Adrenal gland (tissue), 19 donors: ENCODE measurements at places on chromosomes 7 and 10. TPM values are rescaled to one million over a fixed set of nuclear protein-coding genes. Genes with fewer than 3 reads are reported as not detected.

GRCh38 chr7:142563470-142563869 lies 185.8 kb upstream of the PRSS1 start:
- H3K27ac ChIP-seq, result no peak overlapping the region
- no peaks in the 10 kb centered on the region for H3K27me3 ChIP-seq
- DNase-seq, result no peak
- H3K4me3 ChIP-seq, result no peak overlapping the region
- no peaks in the 10 kb centered on the region for H3K36me3 ChIP-seq

GRCh38 chr10:68594405-68594804 lies 34.3 kb downstream of the TET1 start:
- no peaks in the 10 kb centered on the region for H3K27me3 ChIP-seq
- no peak for DNase-seq
- no peak overlapping the region for H3K27ac ChIP-seq
- peaks cover 3% of the 10 kb centered on the region for H3K4me1 ChIP-seq
- H3K36me3 ChIP-seq, result no peaks in the 10 kb centered on the region
- H3K4me3 ChIP-seq, result no peak overlapping the region

SPDYE9 gene
- not detected for total RNA-seq

PRSS1 gene
- not detected for total RNA-seq

DNA sequence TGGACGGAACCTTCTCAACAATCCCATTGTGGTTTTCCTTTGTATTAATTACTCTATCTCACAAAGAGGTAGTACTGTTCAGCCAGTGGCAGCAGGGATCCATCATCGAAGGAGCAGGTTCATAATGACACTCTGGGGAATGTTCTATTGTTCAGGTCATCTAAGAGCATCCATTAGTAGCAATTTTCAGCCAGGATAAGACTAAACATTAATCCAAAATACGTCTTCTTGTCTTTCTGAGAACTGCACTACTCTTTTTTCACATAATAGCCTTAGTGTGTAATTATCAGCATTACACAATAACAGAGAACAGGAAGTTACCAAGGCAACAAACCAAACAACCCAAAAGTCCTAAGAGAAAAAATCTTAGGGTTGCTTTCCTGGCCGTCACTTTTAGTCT lies 259.5 kb upstream of the VWC2 start:
- DNase-seq, result no peak
- no peak overlapping the region for H3K4me3 ChIP-seq
- no peaks in the 10 kb centered on the region for H3K36me3 ChIP-seq
- no peak overlapping the region for H3K27ac ChIP-seq
- H3K4me1 ChIP-seq, result no peaks in the 10 kb centered on the region

DNA sequence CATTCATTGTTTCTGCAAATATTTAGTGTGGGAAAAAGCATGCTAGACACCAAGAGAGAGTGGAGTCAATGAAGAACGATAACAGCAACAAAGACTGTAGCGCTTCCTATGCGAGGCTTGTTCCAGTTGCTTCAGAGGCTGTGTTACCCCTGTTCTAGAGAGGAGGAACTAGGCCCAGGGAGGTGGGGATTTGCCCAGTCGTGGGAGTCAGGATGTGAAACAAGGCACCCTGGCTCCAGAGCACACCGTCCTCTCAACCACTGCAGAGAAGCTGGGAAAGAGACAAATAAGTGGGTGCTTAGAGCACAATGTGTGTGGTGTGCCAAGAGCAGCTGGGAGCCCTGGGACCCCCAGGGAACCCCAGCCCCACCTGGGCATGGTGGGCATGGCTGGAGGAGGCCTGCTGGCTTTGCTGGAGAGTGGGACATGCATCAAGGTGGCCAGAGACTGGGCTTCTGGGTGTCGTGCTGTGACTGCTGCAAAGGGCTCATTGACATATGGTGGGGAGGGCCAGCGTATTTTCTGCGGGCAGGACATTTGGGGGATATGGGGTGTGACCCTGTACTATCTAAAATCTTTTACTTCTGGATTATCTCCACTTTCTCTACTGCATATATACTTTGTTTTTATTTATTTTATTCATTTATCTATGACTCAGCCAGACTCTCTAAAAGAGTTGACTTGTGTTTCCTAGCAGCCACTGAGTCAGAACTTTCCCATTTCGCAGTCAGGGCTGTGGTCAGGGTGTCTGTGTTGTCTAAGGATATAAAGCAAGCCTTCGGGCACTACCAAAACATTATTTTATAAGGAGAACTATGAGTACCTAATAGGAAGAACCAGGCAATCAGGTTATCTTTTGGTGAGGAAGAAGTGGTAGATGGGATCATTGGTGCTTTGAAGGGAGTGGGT lies 95.4 kb downstream of the TCF7L2 start:
- H3K4me1 ChIP-seq, result peaks cover 9% of the 10 kb centered on the region
- no peaks in the 10 kb centered on the region for H3K36me3 ChIP-seq
- H3K4me3 ChIP-seq, result no peak overlapping the region
- no peaks in the 10 kb centered on the region for H3K27me3 ChIP-seq

DNA sequence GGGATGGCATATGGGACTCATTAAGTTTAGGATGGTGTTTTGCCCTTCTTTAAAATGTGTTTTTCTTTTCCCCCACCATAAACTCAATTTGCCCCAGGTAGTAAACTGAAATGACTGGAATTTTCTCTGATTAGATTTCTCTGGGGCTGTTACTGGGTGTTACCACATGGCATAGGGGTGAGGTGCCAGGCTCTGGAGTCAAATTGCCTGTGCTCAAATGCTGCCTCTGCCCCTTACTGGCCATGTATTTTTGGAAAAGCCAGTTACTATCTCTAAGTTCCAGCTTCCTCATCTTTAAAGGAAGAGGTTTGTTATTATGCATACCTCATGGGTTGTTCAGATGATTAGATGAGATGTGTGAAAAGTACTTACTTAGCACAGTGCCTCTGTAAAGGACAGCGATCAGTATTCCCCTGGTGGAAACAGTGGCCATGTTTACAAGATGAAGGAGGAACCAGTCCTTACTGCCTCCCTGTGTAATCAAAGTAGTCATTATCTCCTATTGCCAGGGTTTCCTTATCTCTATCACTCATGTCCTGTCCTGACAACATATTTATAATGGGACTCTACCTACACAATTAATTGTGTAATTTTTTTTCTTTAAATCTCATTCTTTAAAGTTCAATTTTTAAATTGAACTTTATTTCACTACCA lies 352.0 kb downstream of the KCNMA1 start:
- no peaks in the 10 kb centered on the region for H3K36me3 ChIP-seq
- H3K27me3 ChIP-seq, result no peaks in the 10 kb centered on the region
- DNase-seq, result no peak
- H3K4me3 ChIP-seq, result no peak overlapping the region
- no peaks in the 10 kb centered on the region for H3K4me1 ChIP-seq

DNA sequence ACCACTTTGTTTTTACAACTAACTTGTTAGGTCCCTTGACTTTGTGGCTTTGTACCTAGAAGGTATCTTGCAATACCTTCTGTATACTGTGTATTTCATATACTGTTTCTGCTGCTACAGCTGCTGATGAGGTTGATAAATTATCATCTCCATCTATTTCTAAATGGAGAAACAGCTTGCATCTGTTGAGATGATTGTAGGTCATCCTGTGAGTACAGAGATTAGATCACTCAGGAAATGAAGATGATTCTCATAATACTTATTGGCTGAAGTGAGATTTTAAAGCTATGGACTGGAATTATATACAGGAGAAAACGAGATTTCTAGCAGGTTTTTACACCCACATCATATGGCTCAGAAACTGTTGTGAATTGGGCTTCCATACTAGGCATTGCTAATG lies 280.5 kb downstream of the KCND2 start:
- no peak overlapping the region for H3K4me3 ChIP-seq
- DNase-seq, result no peak
- no peaks in the 10 kb centered on the region for H3K36me3 ChIP-seq
- H3K4me1 ChIP-seq, result no peaks in the 10 kb centered on the region

MCM10 gene
- total RNA-seq, result 0.63 TPM

GRCh38 chr7:128103498-128104107 lies 72.4 kb upstream of the LRRC4 start:
- H3K4me1 ChIP-seq, result peaks cover 13% of the 10 kb centered on the region
- H3K4me3 ChIP-seq, result no peak overlapping the region
- peak; percentile 53 for DNase-seq
- H3K27me3 ChIP-seq, result peaks cover 3% of the 10 kb centered on the region

GRCh38 chr7:67571026-67571545 lies 574.5 kb downstream of the TYW1 start:
- H3K27ac ChIP-seq, result no peak overlapping the region
- H3K4me3 ChIP-seq, result no peak overlapping the region
- peaks cover 5% of the 10 kb centered on the region for H3K27me3 ChIP-seq
- H3K4me1 ChIP-seq, result no peaks in the 10 kb centered on the region

HABP2 gene
- total RNA-seq, result not detected

PIK3CG gene
- 1.3 TPM for total RNA-seq

DNA sequence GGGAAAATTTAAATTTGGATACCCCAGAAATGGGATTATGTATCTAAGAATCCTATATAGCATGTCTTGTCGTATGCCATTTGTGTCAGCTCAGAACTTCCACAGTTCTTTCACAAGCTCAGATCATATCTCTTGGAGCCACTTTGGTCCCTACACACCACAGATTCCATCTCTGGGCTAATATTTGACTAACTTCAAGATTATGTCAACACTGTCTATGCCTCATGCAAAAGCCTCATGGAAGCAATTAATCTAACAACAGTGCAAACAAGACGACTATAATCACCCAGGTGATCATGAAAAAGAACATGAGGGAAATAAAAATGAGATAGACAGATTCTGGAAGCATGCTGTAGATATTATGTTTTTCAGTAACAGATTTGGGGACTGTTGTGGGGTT lies 189.1 kb downstream of the LRRTM3 start:
- H3K27me3 ChIP-seq, result no peaks in the 10 kb centered on the region
- no peaks in the 10 kb centered on the region for H3K36me3 ChIP-seq
- no peak overlapping the region for H3K27ac ChIP-seq

DNA sequence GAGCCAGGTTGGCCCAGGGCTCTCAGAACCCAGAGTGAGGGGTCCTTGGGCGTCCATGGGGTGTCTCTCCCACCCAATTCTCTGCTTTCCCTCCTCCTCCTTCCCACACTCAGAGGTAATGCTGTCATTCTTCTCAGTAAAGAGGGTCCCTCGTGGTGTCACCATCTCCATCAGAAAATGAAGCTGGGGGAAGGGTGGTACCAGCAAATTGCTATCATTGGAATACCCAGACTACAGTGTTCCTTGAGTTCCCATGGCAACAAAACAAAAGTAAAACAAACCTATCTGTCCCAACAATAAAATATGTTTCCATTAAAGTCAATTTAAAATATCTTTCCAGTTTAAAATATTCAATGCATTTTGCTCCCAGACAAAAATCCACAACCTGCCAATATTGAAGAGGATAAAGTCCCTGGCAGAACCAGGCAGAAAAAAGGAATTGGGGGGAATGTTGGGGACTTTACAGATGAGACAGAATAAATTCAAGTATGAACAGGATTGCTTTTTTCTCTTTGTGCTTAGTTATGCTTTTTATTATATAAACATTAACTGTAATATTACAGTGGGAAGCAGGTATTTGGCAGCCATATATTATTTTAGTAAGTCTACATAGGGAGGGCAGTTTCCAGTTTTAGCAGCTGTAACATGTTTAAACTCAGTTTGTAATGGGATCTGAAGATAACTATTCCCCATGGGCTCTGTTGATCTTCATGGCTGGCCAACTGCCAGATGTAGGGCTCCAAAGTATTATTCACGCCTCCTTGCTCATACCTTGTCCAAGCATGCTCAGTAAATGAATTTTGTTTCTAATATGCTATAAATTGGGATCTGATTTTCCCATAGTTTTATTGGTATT lies 182.1 kb downstream of the ARID5B start:
- peak overlapping the region; percentile 24 for H3K27ac ChIP-seq
- H3K36me3 ChIP-seq, result peaks cover 24% of the 10 kb centered on the region
- no peak overlapping the region for H3K4me3 ChIP-seq
- DNase-seq, result peak; percentile 45
- no peaks in the 10 kb centered on the region for H3K27me3 ChIP-seq
- H3K4me1 ChIP-seq, result peaks cover 49% of the 10 kb centered on the region

DNA sequence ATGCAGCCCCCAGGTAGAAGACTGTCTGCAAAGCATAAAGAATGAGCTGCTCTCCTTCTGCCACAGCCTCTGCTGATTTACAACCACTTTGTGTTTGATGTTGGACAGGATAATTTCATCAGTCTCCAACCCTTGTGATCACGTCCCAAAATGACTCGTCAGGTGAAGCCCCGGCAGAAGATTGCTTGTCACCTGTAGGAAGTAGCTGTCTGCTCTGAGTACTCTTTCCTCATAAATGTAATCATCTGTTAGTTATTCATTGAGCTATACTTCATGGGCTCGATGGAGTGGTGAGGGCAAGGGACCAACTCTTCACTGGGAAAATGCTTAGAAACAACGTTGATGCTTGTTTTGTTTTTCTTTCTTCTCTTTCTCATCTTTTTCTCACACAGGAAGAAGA lies 290.9 kb upstream of the SP8 start:
- no peak overlapping the region for H3K4me3 ChIP-seq
- H3K4me1 ChIP-seq, result no peaks in the 10 kb centered on the region
- no peaks in the 10 kb centered on the region for H3K27me3 ChIP-seq
- DNase-seq, result no peak

DNA sequence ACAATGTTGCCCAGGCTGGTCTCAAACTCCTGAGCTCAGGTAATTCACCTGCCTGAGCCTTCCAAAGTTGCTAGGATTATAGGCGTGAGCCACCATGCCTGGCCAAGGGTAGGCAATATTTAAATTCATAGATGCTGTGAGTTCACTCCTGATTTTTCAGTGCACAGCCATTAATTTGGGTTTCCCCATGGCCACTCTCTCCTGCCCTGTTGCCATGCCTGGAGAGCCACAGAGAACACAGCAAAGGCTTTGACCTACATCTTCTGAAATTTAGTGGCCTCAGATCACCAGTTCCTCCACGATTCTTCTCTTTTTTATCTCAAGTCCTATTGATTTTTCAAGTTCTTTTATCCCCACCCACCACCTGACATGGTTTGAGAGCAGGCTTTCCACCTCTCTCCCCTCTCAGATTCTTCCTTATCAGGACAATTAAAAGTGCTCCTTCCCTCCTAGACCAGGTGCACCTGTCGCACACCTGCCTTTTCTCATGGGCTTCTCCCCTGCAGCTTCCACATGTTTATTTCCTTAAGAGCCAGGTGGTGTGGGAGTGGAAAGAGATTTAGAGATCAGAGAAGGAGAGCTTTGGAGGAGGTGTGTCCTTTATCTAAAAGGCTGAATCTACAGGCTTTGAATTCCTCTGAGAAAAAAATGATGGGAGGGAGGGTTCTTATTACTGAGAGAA lies 123.8 kb downstream of the ADRA2A start:
- no peaks in the 10 kb centered on the region for H3K4me1 ChIP-seq
- no peak for DNase-seq
- no peaks in the 10 kb centered on the region for H3K27me3 ChIP-seq
- H3K4me3 ChIP-seq, result no peak overlapping the region
- no peak overlapping the region for H3K27ac ChIP-seq

- no peak overlapping the region for H3K27ac ChIP-seq
- peaks cover 10% of the 10 kb centered on the region for H3K4me1 ChIP-seq
- DNase-seq, result no peak
- no peak overlapping the region for H3K4me3 ChIP-seq
- no peaks in the 10 kb centered on the region for H3K36me3 ChIP-seq
- H3K27me3 ChIP-seq, result peaks cover 90% of the 10 kb centered on the region
Observed at GRCh38 chr10:117132751-117133231, 5.3 kb downstream of the VAX1 start.

GRCh38 chr7:99380823-99381663 lies 6.5 kb downstream of the ARPC1B start:
- H3K27ac ChIP-seq, result peak overlapping the region; percentile 37
- no peaks in the 10 kb centered on the region for H3K27me3 ChIP-seq
- DNase-seq, result peak; percentile 75
- H3K4me1 ChIP-seq, result peaks cover 37% of the 10 kb centered on the region
- peak overlapping the region; percentile 25 for H3K4me3 ChIP-seq

ANXA8L1 gene
- not detected for total RNA-seq

- no peaks in the 10 kb centered on the region for H3K27me3 ChIP-seq
- H3K4me3 ChIP-seq, result no peak overlapping the region
- no peaks in the 10 kb centered on the region for H3K36me3 ChIP-seq
- no peak for DNase-seq
Observed at GRCh38 chr7:40234046-40234445, 99.2 kb downstream of the SUGCT start.
